ENCODE measurements at places on chromosomes 4 and X. TPM values are rescaled to one million over a fixed set of nuclear protein-coding genes. Genes with fewer than 3 reads are reported as not detected.

GRCh38 chr4:23962462-23962861, 72.6 kb upstream of the PPARGC1A start:
- DNase-seq = no peak

- DNase-seq = no peak
Measured at GRCh38 chrX:144293229-144293628, 409.4 kb downstream of the UBE2NL start.

GRCh38 chrX:119529345-119530276, 35.6 kb downstream of the STEEP1 start:
- DNase-seq = no peak

DNA sequence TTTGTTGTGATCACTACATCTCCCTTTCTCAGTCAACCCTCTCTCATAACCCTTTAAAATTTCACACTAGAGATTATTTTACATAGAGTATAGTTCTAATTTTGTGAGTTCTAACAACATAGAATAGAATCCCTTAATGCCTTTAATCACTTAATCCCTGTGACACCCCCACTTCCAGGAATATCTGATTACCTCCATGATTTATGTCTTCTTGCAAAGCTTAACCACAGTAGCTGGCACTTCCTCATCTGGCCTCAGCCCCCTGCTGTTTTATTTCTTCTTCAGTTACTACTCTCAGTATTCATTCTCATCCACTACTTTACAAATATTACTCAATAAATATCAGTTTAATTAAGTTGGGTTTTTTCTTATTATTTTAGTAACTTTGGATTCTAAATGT, 340.9 kb downstream of the CENPC start:
- no peak for DNase-seq

DNA sequence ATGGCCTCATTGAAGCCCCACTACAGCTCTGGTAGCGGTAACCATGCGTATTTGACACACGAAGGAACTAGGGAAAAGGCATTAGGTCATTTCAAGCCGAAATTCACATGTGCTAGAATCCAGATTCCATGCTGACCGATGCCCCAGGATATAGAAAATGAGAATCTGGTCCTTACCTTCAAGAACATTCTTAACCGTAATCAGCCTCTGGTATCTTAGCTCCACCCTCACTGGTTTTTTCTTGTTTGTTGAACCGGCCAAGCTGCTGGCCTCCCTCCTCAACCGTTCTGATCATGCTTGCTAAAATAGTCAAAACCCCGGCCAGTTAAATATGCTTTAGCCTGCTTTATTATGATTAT, 876 bp downstream of the HPRT1 start:
- no peak for DNase-seq

GRCh38 chrX:88558421-88558820, 188.6 kb upstream of the CPXCR1 start:
- no peak for DNase-seq

- no peak for DNase-seq
Measured at GRCh38 chr4:154779362-154779947, 1.6 kb upstream of the RBM46 start.

GRCh38 chr4:70754470-70754869, 32.7 kb downstream of the RUFY3 start:
- DNase-seq = no peak

GRCh38 chrX:5632887-5633286, 595.8 kb downstream of the NLGN4X start:
- no peak for DNase-seq

GRCh38 chr4:9969526-9970398, 51.5 kb downstream of the SLC2A9 start:
- no peak for DNase-seq

DNA sequence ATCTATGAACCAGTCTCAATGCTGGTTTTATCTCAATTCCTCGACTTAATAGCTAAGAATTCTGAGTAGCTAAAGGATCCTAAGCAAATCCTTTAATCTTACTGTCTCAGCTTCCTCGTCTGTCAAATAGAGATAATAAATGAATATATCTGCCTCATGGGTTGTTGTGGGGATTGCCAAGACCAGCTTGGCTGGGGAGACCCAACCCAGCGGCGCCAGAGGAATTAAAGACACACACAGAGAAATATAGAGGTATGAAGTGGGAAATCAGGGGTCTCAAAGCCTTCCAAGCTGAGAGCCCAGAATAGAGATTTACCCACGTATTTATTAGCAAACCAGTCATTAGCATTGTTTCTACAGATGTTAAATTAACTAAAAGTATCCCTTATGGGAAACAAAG, 41.9 kb downstream of the SLC34A2 start:
- no peak for DNase-seq

GRCh38 chr4:178612733-178613132, 1170.5 kb upstream of the AGA start:
- no peak for DNase-seq

DNA sequence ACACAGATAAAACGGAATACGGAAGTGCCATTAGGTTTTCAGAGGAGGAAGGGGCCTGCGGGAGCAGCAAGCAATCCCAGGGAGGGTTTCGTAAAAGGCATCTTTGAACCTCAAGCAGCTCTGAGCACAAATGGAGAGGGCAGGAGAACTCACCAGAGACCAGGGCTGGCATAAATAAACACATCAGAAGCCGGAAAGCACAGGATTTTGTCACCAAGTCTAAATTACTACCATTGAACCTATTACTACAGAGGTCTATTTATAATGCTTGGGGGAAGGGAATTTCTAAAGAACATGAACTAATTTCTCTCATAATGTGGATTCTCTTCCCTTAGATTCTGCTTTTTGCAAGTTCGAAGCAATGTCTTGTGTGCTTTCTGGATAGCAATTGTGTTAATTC, 39.6 kb upstream of the MBTPS2 start:
- DNase-seq = no peak

The CLIC2 gene
- total RNA-seq = 13.1 TPM

The BBS12 gene
- total RNA-seq = 5.4 TPM

The CXorf65 gene
- 2.7 TPM for total RNA-seq

The IL13RA1 gene
- total RNA-seq = 104 TPM

The MAGED4B gene
- total RNA-seq = 15.7 TPM
